ENCODE measurements at places on chromosomes 5 and 9.

DNA sequence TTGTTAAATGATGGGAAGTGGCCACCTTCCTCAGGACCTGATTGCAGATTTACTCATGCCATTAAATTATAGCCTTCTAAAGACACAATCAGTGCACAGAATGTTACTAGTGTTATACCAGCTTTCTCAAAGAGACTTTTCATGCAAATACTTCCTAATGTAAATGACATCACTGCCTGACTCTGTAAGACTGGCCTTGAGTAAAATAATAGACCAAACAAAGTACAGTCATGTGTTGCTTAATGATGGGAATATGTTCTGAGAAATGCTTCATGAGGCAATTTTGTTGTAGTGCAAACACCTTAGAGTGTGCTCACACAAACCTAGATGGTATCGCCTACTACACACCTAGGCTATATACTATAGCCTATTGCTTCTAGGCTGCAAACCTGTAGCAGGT lies 17.0 kb upstream of the C1QTNF3 start:
- no peak for DNase-seq

GRCh38 chr5:140111011-140111858 lies 2.7 kb upstream of the PURA start:
- no peak for DNase-seq

GRCh38 chr9:113619491-113620376 lies 156.2 kb downstream of the RGS3 start:
- no peak for DNase-seq

- DNase-seq = peak; percentile 57
Observed at GRCh38 chr5:124746916-124747790, 714 bp upstream of the ZNF608 start.

GRCh38 chr5:112628214-112628980 lies 109.3 kb upstream of the APC start:
- no peak for DNase-seq

DNA sequence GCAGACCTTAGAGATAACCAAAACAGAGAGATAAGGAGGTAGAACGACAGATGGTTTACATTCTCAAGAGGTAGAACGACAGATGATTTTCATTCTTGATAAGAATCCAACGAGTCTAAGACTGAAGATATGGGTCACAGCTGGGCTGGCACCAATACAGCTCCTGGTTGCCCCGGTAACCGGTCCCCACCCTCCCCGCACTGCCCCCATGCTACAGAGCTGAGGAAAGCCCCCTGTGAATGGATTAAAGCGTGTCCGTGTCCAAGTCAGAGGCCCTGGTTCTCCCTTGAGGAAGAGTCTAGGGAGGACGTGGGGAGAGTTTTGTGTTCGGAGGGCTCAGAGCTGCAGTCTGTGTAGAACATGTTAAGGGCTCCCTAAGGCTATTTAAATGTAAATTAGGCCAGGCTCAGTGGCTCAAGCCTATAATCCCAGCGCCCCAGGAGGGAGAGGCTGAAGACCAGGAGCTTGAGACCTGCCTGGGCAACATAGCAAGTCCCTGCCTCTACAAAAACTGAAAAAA lies 8.1 kb downstream of the IDNK start:
- DNase-seq = no peak
